ENCODE measurements at places on chromosomes 6 and 20.

- H3K36me3 ChIP-seq, result no peaks in the 10 kb centered on the region
- peaks cover 20% of the 10 kb centered on the region for H3K4me1 ChIP-seq
- H3K27me3 ChIP-seq, result no peaks in the 10 kb centered on the region
Measured at GRCh38 chr20:56469077-56469449, 636 bp downstream of the RTF2 start.

- no peaks in the 10 kb centered on the region for H3K36me3 ChIP-seq
- H3K27ac ChIP-seq, result peak overlapping the region; percentile 85
- H3K4me1 ChIP-seq, result peaks cover 41% of the 10 kb centered on the region
- no peak for DNase-seq
Measured at GRCh38 chr6:89034586-89035251, 45.8 kb upstream of the PNRC1 start.

DNA sequence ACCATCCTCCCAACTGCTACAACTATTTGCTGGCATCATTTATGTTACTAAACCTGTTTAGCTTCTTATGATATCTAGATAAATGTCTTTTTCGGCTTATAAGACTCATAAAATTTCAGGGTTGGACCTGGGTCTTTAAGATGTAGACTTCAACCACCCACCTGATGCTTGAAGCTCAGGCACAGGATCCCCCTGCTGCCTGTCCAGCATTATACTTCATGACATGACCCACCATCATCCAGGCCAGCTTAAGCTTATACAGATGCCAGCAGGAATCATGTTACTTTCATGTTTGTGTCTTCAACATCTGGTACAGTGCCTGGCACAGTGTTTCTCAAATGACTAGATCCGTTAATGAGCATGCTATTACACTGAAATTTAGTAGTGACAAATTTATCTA lies 47.4 kb downstream of the SLC17A5 start:
- H3K27ac ChIP-seq, result no peak overlapping the region
- peaks cover 9% of the 10 kb centered on the region for H3K36me3 ChIP-seq
- H3K4me1 ChIP-seq, result no peaks in the 10 kb centered on the region
- no peaks in the 10 kb centered on the region for H3K27me3 ChIP-seq

DNA sequence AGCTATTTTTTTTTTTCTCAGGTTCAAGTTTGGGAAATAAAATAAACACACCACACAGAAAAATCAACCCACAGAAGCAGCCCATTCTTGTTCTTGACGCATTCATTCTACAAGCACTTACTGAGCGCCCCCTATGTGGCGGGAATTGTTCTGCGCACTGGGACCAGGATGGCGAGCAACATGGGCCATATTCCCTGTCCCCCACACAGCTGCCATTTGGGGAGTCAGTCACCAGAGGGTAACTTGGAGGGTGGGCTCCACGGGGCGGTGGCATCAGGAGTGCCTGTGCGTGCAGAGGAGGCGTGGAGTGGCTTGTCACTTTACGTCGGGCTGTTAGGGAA lies 185.0 kb upstream of the PDE10A start:
- peaks cover 3% of the 10 kb centered on the region for H3K4me1 ChIP-seq
- H3K27me3 ChIP-seq, result peaks cover 12% of the 10 kb centered on the region
- no peak overlapping the region for H3K27ac ChIP-seq
- no peak for DNase-seq
- no peaks in the 10 kb centered on the region for H3K36me3 ChIP-seq

- H3K4me1 ChIP-seq, result no peaks in the 10 kb centered on the region
- no peak overlapping the region for H3K27ac ChIP-seq
Measured at GRCh38 chr20:7741866-7742265, 198.4 kb downstream of the HAO1 start.

DNA sequence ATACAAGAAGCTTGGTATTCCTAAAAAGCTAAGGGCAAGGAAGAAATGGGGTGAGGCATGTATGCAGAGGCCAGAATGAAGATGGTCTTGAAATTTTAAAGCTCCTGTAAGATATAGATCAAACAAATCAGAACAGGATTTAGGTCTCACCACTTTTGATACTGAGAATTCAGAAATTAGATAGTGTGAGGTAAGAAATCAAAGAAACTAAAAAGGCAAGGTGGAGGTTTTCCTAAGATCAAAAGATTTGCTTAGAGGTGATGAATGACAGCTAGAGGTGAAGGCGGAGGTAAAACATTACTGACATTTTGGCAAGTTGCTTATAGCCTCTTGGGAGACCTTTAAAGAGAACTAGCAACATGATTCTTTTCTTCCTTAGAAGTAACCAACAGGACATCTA lies 225.2 kb upstream of the SGK1 start:
- H3K4me1 ChIP-seq, result no peaks in the 10 kb centered on the region
- DNase-seq, result no peak
- no peaks in the 10 kb centered on the region for H3K36me3 ChIP-seq
- no peaks in the 10 kb centered on the region for H3K27me3 ChIP-seq
- no peak overlapping the region for H3K27ac ChIP-seq
- H3K4me3 ChIP-seq, result no peak overlapping the region

DNA sequence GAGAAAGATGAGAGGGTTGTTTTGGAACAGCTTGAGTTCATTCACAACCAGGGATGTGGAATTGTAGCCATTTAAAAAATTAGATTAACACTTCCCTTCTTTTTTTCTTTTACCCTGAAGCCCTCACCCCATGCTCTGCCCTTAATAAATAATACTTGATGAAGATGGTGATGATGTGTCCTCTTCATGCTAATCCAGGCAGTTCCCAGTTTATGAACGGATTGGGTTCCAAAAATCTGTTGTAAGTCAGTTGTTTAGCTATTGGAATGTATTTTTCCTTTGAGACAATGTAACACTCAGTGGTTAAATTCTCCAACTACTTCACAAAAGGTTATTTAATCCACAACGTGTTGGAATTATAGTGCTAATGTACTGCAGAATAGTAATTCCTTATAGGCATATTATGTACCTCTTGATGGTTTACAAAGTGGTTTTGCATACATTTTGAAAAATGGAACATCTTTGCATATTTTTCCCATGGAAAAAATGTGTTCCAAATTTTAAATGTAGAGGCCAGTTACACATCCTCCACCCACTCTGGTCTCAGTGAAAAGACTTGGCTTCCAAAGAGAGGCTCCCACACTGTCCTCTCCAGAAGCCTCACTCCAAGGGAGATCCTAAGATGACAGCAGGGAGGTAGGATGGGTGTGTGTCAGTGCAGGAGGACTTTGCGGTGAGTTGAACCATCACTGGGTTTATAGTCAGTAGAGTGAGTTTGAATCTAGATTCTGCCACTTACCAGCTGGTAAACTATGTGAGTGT lies 45.8 kb upstream of the CEP162 start:
- no peaks in the 10 kb centered on the region for H3K4me1 ChIP-seq
- H3K4me3 ChIP-seq, result no peak overlapping the region
- no peaks in the 10 kb centered on the region for H3K36me3 ChIP-seq

GRCh38 chr20:63009988-63010769 lies 3.4 kb upstream of the BHLHE23 start:
- H3K4me3 ChIP-seq, result peak overlapping the region; percentile 4
- DNase-seq, result peak; percentile 73
- H3K27ac ChIP-seq, result no peak overlapping the region
- peaks cover 100% of the 10 kb centered on the region for H3K27me3 ChIP-seq
